ENCODE measurements at places on chromosomes 2 and 18.

- DNase-seq, result no peak
Measured at GRCh38 chr2:212659441-212659840, 120.8 kb upstream of the ERBB4 start.

- DNase-seq, result no peak
Measured at GRCh38 chr2:86807133-86807467, 16.4 kb upstream of the CD8A start.

- no peak for DNase-seq
Measured at GRCh38 chr2:47309472-47309951, 93.4 kb upstream of the MSH2 start.

- DNase-seq, result no peak
Measured at GRCh38 chr2:174005801-174006419, 40.7 kb upstream of the SP3 start.

DNA sequence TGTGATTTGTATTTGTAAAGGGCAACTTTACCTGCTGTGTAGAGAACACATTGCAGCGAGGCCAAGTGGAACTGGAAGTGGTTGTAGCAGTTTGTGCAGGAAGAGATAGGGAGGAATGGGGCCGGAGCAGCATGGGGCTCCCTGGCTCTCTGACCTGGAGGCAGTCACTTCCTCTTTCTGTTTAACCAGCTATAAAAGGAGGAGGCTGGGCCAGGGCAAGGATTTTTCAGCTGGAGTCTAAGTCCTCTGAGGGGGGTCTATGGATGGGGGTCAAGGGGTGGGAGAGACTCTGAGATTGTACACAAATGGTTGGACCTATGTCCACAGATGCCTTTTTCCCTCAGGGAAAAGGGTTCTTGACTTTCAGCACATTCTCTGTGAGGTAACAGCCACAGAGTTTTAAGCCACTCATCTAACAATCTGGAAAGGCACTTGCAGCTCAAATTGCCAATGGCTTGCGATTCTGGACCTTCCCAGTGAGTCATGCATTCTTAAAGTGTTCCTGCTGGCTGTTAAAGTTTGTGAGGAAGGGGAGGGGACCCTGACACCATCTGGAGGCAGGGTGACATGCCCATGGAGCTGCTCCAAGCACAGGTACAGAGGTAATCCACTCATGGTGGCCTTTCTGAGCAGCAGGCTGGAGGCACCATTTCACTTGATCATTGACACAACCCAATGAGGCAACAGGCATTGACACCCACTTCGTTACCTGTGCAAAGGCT, 347.0 kb downstream of the CYRIA start:
- DNase-seq, result no peak

GRCh38 chr2:239223310-239224198, 177.3 kb downstream of the HDAC4 start:
- DNase-seq, result no peak

DNA sequence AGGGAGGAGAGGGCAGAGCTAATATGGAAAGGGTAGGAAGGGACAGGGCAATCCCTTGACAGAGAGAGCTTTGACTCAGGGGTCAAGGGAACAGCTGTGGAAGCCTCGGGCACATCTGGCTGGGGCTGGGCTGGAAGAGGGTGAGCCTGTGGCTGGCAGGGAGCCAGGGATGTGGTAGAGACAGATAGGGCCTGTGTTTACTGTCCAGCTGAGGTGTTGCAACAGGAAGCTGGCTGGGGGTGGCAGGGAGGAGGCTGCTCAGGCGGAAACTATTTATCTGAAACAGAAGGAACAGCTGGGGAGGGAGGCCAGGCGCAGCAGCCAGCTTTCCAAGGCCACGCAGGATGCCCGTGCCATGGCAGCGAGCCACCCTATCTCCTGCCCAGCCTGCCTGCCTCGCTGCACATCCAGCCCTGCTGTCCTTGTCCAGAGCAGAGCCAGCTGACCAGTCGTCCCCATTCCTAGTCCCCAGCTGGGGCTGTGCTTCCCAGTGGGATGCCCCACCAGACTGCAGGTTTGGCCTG, 264.7 kb downstream of the CYP26B1 start:
- DNase-seq, result no peak

GRCh38 chr2:74849228-74849892, 15.4 kb downstream of the HK2 start:
- DNase-seq, result no peak

DNA sequence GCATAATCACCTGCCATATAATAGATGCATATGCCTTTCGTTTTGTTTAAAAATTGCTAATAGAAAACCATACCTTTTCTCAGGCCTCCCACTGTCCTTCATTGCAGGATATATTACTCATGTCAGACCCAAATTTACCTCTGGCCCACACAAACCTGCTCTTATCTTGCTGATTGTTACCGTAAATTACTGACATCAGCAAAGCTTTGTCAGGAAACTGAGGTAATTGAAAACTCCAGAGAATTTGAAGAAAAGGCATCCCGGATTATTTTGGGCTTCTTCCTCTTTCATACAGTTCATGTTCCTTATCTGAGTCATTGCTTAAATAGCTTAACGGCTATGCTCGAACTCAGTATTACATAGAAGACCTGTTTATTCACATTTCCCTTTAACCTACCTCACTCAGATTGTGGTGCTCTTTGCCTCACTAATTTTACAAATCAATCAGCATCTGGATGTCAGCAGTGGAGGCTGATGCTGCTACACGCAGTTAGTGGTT, 145.7 kb downstream of the ZEB2 start:
- no peak for DNase-seq

DNA sequence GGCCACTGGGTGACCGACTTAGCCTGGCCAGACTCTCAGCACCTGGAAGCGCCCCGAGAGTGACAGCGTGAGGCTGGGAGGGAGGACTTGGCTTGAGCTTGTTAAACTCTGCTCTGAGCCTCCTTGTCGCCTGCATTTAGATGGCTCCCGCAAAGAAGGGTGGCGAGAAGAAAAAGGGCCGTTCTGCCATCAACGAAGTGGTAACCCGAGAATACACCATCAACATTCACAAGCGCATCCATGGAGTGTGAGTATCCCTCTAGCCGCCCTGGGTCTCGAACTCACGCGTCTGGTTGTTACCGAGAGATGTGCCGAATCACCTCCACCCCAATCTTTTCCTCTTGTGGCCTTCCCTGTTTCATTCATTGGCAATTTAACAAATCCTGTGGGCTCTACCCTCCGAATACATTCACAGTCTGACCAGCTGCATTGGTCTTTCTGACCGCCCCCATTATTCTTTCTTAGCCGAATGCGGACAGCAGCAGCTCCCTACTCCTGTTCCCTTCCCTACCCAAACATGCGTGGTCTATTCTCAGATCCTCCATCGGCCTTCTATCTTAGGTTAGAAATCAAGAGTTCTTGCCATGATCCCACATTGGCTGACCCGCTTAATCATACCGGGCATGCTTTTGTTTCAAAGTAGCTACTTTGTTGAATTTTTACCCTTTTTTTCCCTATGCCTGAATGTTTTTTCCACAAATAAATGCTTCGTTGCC, 631 bp downstream of the RPL31 start:
- no peak for DNase-seq

GRCh38 chr2:1603521-1603920, 140.8 kb downstream of the PXDN start:
- DNase-seq, result no peak

DNA sequence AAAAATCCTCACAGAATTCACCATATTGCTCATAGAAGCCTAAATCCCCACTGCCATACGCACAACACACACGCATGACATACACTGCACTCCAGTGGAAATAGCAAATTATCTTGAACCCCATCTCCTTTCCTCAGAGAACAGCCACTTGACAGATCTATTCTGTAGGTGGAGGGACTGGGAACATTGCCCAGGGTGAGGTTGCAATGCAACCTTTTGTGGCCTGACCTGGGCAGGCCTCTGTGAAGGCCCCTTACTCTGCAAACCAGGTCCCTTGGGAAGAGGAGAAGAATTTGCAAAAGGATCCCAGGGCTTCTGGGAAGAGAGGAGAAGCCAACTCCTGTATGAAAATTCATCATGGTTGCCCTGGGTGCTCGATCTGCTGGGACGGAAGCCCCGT, 51.9 kb downstream of the SDC1 start:
- no peak for DNase-seq

All from stimulated activated CD4-positive, alpha-beta T cell treated with anti-CD3 and anti-CD28 coated beads, Interleukin-15, amount 100 ng/mL, for 1 hour (primary cell).